HCEC 1CT (cell line): ENCODE measurements at places on chromosomes 13 and 19.

DNA sequence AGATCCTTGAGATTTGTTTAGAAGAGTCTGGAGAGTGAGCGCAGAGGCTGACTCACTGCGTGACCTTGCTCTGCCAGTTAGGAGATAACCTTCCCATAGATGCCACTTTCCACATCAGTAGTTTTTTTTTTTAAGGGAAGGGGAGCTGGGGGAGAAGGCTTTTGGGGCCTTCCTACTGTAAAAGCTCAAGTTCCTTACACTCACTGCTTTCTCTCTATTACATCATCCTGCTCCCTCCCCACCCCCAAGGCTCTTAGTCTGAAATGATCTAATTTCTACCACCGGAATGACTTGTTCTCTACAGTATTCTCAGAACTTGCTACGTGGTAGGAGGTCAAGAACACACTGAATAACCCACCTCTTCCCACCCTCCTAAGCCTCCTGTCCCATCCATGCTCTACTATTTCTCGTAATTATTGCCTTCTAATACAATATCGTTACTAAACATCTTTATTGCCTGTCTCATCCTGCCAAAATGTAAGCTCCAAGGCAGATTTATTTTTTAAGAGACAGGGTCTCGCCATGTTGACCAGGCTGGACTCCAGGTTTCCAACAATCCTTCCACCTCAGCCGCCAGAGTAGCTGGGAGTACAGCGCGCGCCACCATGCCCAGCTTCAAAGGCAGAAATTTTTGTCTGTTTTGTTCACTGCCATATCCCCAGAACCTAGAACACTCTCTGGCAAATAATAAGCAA, 1.2 kb downstream of the LONP1 start:
- peak; percentile 59 for DNase-seq

- no peak for DNase-seq
These were observed 808.9 kb downstream of the DIAPH3 start for GRCh38 chr13:59354665-59355369.

DNA sequence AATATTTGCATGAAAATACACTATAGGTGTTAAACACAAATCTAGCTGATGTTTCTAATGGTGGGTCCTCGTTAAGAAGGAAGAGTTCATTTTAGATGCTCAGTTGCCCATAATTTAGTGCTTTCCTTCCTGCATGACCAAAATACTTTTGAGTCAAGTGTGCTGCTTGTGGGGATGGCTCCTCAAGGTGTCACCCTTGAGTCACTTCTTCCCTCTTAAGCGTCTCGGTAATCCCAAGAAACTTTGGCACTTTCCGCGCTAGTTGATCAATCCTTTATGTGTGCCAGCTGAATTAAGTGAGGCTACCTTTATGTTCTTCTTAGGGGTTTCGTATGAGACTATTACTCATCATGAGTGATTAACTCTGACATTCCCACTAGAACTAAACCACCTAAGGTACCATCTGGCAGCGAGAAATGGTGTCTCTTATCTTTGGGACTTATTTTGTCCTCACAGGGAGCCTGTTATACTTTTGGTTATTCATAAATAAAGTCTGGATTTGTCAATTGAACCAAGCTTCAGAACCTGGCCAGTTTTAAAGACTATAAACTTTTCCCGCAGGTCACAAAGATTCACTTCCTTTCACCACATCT, 106.8 kb downstream of the NHLRC3 start:
- DNase-seq: peak; percentile 38

- DNase-seq: peak; percentile 8
These were observed 344.5 kb upstream of the TMTC4 start for GRCh38 chr13:101019126-101019525.

DNA sequence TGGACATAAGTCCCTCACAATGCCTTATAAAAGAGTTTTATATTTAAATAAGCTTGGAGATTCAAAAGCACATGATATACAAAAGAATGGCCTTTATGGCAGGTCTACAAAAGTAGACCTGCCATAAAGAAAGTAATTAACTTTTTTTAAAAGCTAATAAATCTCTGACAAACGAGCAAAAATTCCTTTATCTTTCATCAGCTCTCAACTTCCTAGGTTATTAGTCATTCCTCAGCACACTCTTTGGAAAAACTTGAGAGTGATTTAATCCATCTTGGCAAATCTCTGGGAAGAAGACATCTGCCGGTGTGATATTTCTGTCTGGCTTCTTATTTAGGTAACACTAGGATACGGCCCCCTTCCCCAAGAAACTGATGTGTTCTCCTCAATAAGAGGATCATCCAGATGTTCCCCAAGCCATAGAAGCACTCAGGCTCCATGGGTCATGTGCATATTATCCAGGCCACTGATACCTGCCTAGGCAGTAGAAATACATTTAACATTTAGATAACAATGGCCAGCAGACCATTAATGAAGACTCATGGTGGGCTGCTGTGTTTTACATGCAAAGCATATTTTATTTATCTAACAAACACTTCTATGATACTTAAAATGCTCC, 372.7 kb downstream of the LIG4 start:
- DNase-seq: peak; percentile 88

- DNase-seq: no peak
These were observed 5.7 kb downstream of the TBCB start for GRCh38 chr19:36120984-36121358.

- peak; percentile 84 for DNase-seq
These were observed 3.8 kb upstream of the KCTD12 start for GRCh38 chr13:76890021-76890420.

GRCh38 chr13:21668732-21669275, 2.1 kb upstream of the FGF9 start:
- no peak for DNase-seq

DNA sequence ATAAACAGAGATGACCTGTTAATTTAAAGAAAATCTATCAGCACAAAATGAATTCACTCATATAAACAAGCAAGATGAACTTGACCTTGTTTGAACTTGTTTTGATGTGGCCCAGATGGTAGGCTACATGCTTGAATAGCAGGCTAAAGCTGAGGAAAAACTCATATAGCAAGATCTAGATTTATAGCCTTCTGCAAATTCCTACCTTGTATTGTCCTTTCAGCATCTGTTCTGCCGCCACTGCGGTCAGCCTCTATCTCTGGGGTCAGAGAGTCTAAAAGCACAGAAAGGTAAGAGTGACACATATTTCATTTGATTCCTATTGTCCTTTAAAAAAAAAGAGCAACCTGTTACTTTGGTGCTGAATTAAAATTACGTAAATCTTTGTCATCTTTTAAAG, 392.1 kb downstream of the DACH1 start:
- DNase-seq: no peak

DNA sequence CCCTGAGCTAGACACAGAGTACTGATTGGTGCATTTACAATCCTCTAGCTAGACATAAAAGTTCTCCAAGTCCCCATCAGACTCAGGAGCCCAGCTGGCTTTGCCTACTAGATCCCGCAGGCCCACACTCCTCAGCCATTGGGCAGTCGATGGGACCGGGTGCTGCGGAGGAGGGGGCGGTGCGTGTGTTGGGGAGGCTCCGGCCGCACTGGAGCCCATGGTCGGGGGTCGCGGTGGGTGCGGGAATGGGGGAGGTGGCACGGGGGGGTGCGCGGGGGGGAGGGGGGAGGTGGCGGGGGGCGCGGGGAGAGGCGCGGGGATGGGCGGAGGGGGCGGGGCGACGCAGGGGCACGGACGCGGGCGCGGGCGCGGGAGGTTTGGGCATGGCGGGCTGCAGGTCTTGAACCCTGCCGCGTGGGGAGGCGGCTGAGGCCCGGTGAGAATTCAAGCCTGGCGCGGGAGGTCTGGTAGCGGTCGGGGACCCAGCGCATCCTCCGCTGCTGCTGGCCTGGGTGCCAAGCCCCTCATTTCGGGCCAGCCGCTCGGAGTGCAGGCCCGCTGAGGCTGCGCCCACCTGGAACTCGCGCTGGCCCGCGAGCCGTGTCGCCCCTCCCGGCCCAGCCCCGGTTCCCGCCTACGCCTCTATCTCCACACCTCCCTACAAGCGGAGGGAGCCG, 674.1 kb downstream of the SLITRK5 start:
- no peak for DNase-seq

DNA sequence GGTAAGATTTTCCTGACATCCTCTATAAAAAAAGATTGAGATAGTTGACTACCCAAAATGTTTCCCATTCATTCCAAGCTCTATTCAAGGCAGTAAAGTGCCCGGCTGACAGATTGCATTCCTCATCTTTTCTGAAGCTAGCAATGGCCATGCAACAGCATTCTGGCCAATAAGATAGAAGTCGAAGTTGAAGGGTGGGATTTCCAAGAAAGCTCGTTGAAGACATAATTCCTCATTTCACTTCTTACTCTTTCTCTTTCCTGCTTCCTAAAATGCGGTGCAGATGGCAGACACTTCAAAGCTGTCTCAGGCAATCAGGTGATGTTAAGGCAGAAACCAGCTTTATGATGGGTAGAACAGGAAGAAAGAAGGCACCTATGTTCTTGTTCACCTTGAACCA, 13.4 kb upstream of the ALOX5AP start:
- no peak for DNase-seq

DNA sequence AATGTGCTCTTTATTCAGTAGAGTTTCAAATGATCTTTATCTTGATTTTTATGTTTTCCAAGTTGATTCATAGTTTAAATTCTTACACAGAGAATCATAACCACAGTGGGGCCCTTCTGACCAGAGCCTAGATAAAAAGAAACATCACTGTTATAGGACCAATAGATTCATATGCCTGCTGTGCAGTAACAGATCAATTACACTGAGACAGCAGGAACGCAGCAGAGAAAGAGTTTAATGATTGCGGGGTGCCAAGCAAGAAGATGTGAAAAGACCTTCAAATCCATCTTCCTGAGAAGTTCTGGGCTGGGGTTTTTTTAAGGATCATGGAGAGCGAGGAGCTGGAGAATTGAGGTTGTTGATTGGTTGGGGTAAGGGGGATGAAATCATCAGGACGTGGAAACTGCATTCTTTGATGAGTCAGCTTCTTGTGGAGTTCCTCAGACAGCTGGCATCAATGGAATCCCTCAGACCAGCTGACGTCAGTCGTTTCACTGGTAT, 346.6 kb downstream of the TBC1D4 start:
- DNase-seq: peak; percentile 95

DNA sequence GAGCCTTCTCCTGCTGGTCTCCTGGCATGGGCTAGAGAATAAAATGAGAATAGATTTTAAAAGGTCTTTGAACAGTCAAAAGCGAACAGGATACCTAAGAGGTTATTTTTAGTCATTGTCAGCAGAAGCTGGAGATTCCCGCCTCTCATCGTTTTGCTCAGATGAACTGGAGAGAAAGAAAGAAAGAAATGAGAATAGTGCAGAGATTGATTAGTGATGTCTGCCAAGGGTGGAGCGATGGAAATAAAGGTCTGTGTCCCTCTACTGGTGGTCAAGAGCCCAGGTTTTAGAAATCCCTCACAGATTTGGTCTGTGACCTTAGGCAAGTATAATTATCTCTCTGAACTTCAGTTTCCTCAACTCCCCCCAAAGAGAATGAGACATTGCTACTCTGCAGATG, 5.3 kb downstream of the NCAN start:
- DNase-seq: peak; percentile 26

DNA sequence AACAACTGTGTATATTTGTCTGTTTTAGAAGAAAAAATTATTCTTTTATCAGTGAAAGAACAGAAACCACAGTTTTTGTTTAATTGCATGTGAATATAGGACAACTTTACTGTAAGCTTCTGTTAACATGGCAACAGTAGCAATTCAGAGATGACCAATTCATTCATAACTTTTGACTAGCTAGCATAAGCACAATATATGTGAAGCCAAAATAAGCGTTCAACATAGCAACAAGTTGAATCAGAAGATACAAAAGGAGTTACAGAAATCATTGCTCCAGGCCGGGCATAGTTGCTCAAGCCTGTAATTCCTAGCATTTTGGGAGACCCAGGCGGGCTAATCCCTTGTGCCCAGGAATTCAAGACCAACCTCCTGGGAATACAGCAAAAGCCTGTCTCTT, 197.1 kb upstream of the GPC6 start:
- DNase-seq: no peak

DNA sequence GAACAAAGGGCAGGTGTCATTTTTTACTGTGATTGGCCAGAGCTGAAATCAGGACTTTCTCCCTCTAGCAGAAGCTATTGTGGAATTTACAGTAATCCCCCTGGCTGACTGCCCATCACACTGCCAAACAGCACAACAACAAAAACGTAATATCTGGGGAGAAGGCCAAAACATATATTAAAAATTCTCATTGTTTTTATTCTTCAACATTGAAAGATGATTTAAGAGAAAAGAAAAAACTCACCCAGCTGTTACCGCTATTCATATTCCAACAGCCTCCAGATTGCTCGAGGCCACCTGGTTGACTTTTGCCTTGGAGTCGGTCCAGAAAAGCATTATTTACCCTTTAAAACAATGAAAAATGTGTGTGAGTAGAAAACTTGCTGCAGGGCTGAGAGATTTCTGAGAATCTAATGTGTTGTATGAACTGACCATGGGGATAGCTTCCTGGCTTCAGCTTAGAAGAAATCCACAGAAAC, 97.2 kb downstream of the EPSTI1 start:
- DNase-seq: peak; percentile 58

- DNase-seq: no peak
These were observed 119.1 kb downstream of the IER2 start for GRCh38 chr19:13269348-13269747.

DNA sequence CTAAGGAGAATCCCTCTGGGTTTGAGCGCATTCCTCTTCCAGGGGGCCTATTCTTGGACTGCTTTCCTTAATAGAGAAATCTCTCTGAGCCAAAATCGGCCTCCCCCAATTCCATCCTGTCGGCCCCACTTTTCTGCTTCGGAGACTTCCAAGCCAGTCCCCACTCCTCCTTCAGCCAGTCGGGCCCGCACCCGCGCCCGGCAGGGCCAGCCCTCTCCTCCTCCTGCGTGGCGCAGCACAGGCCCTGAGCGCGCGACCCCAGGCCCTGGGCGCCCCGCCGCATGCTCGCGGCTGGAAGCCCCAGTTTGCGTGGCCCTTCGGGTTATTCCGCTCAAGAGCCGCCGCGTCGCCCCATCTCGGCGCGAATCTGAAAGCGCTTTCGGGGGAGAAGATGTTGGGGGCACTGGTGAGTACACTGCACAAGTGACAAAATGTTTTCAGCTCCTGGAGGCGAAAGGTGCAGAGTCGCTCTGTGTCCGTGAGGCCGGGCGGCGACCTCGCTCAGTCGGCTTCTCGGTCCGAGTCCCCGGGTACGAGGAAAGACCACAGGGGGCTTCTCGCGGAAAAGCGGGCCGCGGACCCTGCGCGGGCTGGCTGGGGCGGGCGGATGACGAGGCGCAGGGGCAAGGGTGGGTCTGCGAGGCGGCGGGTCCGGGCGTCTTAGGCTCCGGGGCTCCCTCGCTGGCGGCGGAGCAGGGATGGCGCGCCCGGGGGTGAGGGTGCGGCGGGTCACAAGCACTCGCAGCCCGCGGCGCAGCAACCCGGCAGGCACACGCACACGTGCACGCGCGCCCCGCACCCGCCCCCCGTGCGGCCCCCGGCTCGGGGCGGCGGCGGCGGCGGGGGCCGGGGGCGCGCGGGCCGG, at the start of gene IL17D:
Gene IL17D, plus strand, starts transcription at position 785 of the 865 bp plus-strand sequence. CDS start 303 bp downstream, outside the sequence.
- no peak for DNase-seq
